Caudate nucleus (tissue), 63 donors: ENCODE measurements at places on chromosomes 4 and X.

DNA sequence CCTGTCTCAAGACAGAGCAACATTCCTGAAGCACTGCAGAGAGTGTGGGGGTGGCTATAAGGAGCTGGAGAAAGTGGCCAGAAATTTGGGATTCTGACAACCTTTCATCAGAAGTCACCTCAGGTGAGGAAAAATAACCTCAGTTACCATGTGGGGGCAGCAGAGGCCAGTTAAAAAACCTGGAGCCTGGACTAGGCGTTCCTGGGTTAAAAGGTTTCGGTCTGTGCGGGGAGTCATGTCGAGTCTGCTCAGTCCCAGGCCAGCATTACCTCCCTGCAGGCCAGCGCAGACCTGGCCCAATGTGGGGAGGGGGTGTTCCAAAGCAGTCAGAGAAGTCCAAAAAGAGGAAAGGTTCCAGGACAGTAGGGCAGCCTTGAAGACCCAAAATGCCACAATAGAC, 10.9 kb upstream of the NALF2 start:
- no peak for DNase-seq

GRCh38 chr4:73683033-73683432, 57.3 kb upstream of the CXCL8 start:
- DNase-seq: no peak

GRCh38 chr4:77126809-77127208, 30.2 kb upstream of the CCNG2 start:
- no peak for DNase-seq

DNA sequence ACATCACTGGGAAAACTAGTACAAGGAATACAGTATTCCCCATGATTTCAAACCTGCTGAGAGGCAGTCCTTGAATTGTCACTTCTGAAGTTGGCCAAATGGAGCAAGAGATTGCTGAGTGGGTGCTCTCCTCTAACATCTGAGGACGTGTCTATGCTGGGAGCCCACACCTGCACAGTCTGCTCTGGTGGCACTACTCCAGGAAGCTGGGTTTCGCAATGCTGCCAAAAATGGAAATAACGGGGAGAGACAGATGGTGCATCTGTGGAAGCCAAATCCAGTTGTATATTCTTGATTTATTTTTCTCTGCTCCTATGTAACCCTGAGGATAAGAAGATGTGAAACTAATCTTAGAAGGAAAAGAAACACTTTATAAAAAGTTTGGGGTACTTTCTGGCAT, 240.1 kb upstream of the CTSO start:
- no peak for DNase-seq

DNA sequence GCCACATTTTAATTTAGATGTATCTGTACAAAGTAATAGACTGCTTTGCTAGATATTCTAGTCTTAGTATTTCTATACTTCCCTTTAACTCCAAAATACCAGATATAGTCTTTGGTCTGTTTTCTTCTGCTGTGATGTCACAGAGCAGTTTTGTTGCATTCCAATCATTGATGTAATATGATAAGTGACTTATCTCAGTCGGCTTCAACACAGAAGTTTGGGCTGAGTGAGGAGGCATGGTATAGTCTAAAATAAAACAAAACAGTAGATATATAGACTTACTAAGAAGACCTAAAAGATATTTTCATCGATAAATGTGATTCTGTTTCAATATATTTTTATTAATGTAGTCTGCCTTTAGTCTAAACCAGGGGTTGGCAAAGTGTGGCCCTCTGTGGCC, 169.9 kb downstream of the DCK start:
- DNase-seq: no peak

- no peak for DNase-seq
Observed at GRCh38 chr4:102638621-102639020, 122.1 kb downstream of the MANBA start.

GRCh38 chr4:85571008-85571407, 96.1 kb downstream of the ARHGAP24 start:
- no peak for DNase-seq

GRCh38 chrX:63755892-63756291, 29.1 kb downstream of the ARHGEF9 start:
- DNase-seq: no peak

DNA sequence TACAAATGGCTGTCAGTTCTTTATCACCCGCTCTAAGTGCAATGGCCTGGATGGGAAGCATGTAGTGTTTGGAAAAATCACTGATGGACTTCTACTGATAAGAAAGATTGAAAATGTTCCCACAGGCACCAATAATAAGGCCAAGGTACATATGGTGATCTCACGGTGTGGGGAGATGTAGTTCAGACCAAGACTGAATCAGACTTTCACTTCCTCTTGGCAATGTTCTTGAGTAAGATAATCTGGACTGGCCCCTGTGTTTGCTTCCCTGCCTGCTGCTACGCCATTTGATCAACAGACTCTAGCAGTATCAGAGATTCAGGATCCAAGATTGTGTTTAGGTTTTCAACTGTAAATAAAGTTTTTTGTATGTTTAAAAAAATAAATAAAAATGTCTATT, 682.2 kb upstream of the AMOT start:
- DNase-seq: no peak

- DNase-seq: peak; percentile 39
Observed at GRCh38 chr4:36351082-36351666, 69.8 kb downstream of the DTHD1 start.

- no peak for DNase-seq
Observed at GRCh38 chr4:3251691-3252479, 2.9 kb downstream of the MSANTD1 start.

- DNase-seq: no peak
Observed at GRCh38 chr4:2940267-2941137, 22.7 kb downstream of the NOP14 start.

GRCh38 chr4:55382488-55383003, 13.2 kb upstream of the TMEM165 start:
- no peak for DNase-seq

- no peak for DNase-seq
Observed at GRCh38 chr4:162497564-162498167, 333.9 kb upstream of the FSTL5 start.
